ENCODE measurements at places on chromosomes 1 and 21.

- DNase-seq: no peak
Measured at GRCh38 chr1:53971718-53972117, 25.6 kb downstream of the LRRC42 start.

- DNase-seq: no peak
Measured at GRCh38 chr1:25184001-25184762, 48.1 kb downstream of the SYF2 start.

GRCh38 chr1:67987046-67987799 lies 63.2 kb downstream of the DIRAS3 start:
- no peak for DNase-seq

DNA sequence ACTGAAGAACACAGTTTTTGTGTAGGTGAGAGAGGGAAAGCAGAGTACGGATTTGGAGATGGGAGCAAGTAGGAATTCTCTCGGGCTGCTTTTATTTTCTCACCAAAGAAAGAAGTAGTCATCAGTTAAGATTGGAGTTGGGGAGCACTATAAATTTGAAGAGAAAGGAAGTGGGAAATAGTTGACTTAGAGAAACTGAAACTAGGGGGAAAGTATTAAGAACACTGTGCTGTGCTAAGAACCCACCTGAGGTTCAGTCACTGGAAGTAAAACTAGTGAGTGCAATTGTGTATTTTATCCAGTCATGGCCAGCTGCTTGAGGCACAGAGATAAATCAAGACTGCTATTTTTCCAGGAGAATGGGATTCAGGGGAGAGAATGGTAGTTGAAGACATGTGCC lies 37.4 kb downstream of the CLCC1 start:
- no peak for DNase-seq

- peak; percentile 77 for DNase-seq
Measured at GRCh38 chr1:159598196-159598595, 10.6 kb downstream of the APCS start.

GRCh38 chr1:16092923-16093511 lies 19.6 kb upstream of the FAM131C start:
- no peak for DNase-seq

- DNase-seq: no peak
Measured at GRCh38 chr1:206709322-206709721, 24.6 kb downstream of the MAPKAPK2 start.

- no peak for DNase-seq
Measured at GRCh38 chr1:57067863-57068262, 102.0 kb upstream of the C8B start.

DNA sequence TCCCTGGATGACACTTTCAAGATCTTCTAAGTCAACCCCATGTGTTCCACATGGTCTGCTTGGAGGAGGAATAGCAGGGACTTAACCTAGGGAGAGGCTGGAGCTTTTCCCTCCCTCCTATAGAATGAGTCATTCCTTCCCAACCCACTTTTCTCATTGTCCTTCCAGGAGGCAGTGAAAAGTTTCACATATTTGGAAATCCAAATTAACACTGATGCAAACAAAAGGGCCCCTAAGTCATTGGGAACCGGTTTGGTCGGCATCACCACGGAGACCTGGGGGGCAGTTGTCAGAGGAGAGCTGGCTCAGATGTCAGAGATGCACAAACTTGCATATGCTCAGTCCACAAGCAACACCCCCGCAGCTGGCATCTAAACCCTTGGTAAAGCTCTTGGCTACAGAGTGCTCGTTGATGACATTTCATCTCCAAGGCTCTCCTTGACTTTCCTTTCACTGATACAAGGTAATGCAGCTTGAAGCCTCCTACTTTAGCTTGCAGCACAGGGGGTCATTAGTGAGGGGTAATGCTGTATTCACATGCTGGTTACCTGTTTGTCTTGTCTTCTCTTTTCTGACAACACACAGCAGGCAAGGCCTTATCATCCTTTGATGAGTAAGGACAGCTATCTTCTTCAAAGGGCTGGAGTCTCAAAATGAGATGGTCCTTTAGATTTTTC lies 12.3 kb upstream of the LRRC8D start:
- DNase-seq: no peak

DNA sequence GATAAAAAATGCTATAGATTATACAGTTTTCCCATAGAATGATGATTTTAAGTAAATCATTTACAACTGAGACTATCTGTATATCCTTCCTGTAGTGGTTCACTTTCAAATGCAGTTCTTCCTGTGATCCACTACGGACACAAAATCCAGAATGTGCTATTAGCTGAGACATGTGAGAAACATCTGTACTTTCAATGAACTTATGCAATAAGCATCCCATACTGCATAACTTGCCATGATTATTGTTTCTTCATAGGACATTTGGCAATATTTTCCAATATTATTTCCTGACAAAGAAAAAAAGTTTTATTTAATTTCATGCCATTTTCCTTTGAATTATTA lies 83.5 kb upstream of the PRDX6 start:
- DNase-seq: no peak

- no peak for DNase-seq
Measured at GRCh38 chr1:15523104-15524020, 653 bp downstream of the CASP9 start.

DNA sequence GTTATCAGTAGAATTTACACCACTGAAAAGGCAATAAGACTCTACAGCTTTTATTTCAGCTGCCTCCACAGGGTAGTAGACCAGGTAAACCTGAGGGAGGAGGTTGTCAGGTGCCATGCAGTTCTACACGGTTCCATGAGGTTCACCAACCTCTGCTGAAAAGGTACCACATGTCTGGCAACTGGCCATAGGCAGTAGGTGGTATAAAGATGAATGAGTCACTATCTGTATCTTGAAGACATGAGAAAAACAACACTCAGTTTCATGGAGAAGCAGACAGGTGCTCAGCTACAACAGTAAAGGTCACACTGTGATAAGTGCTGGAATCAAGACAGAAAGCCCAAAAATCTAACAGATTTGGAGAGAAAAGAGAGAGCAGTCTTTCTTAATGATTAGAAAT lies 145.4 kb downstream of the PTGER3 start:
- no peak for DNase-seq

GRCh38 chr1:240597153-240597745 lies 14.7 kb downstream of the GREM2 start:
- no peak for DNase-seq

DNA sequence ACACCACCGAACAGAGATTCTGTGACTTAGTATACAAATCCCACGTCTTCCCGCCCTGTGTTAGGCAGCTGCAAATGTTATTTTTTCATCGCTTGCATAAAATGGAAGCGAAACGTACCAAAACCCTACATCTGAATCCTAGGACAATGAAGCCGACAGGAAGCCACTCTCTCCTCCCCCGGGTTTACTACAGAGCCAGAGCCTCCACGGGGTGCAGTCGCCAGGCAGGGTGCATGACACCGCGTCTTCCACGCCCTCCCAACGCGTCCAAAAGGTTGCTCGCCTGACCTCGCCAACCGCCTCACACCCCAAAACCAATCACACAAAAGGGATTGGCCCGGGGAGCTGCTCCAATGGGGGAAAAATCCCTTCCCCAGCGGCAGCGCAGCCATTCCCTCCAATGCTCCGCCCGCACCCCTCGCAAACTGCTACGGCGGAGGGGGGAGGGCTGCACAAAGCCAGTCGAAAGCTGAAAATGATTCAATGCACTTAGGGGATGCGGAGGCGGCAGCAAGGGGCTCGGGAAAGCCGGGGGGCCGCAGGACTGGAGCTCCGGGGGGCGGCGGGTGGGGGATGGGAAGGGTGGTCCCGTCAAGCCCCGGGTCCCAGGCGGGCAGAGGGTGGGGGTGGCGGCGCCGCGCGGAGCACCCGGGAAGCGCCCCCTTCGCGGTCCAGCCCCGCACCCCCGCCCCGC lies 701 bp downstream of the CEP170 start:
- no peak for DNase-seq

GRCh38 chr1:19651141-19651737 lies 7.1 kb downstream of the NBL1 start:
- no peak for DNase-seq

DNA sequence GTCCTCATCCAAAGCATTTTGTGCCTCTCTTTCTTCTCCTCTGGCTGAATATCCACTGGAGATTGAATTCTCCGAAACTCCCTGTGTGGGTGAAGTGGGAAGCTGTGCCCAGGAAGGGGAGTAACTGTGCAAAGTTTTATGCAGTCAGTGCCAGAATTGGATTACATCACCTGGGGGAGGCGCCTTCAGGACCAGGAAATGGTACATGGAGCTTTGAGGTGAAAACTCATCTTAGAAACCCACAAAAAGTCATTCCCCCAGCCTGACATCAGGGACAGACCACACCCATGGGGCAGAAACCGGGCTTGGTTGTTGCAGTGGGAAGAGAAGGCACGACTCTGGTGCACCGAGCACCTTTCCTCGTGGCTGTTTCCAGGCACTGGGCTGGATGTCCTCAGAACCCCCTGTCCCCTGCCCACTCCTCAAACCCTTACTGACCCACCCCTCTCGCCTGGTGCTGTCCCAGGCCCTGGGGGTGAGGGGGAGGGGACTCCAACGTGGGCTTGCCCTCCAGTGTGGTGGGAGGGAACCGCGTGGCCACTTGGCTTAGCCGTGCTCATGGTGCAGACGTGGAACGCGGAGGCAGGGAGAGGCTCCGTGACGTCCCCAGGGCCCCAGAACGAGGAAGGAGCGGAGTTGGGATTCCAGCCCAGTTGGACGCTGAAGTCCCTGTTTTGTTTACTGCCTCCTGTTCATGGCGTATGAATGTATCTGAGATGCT lies 15.7 kb downstream of the TFF3 start:
- DNase-seq: no peak

DNA sequence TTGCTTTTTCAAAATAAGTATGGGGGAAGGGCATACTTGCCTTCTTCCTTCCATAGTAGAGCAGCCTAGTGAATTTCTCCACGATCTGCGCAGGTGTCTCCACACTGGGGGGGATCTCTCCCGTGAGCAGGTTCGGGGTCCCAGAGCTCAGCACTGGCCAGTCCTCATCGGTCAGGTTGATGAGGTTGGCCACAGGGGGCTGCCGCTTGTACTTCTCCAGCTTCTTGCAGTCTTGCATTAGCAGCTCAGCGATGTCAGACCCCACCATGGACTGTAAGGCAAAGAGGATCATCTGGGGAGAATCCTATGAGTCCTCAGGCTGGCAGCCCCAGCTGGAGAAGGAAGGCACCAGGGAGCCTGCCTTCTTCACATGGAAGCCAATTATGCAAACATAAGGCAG lies 11.8 kb downstream of the SEC16B start:
- no peak for DNase-seq

GRCh38 chr1:54335755-54336108 lies 70.5 kb downstream of the SSBP3 start:
- DNase-seq: peak; percentile 81

Data from amniotic stem cell (primary cell).